ENCODE measurements at places on chromosomes 11 and 22.

- ATAC-seq, result no peak
Measured at GRCh38 chr11:3201677-3202181, 16.9 kb downstream of the MRGPRG start.

GRCh38 chr11:102802341-102802740 is 4.4 kb upstream of the MMP1 start:
- no peak for ATAC-seq

GRCh38 chr11:29256580-29256979 is 760.2 kb downstream of the KCNA4 start:
- no peak for ATAC-seq

DNA sequence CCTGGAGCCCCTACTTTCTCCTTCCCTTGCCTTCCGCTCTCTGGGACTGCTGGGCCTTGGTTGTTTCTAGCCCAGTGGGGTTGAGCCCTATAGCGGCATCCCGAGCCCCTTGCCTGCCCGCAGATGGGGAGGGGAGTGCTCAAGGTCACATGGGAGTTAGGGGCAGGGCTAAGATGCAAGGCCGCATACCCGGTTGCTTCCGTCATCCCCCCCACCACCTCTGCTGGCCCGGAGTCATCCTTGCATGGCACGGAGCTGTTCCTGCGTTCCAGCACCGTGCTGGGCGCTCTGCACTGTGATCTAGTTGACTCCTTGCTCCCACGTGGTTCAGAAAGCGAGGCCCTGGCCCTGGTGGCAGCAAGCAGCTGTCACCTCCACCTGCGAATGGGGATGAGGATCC is 18.0 kb downstream of the FLRT1 start:
- ATAC-seq, result no peak

DNA sequence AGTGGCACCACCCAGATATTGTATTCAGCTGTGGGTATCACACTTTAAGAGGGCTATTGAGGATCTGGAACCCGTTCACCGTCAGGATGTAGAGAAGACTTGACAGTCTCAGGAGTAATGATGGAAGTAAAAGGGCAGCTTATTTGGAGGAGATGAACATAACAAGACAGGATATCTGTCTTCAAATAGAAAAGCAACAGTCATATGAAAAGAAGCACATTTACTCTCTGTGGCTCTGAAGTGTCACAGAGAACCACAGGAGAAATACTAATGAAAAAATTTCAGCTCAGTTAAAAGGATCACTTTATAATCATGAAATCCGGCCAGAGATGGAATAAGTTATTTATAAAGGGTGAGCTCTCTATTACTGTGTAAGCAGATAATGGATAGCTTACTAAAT is 200.8 kb downstream of the FAM76B start:
- no peak for ATAC-seq

DNA sequence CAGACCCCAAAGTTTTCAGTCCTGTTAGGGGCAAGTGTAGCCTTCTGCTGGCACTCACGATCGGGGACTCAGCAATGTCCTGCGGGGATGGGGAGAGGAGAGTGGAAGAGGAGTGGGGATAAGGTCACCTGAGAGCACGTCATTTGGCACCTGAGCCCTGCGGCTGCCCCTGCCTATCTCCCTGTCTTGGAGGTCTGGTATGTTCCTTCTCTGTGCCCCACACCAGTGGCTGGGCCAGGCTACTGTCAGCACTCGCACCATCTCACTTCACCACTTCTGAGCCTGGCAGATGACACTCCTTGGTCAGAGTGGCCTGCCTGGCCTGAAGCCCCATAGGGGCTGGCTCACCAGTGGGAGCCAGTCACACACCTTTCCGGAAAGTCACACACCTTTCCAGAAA is 20.1 kb upstream of the CHADL start:
- ATAC-seq, result no peak

DNA sequence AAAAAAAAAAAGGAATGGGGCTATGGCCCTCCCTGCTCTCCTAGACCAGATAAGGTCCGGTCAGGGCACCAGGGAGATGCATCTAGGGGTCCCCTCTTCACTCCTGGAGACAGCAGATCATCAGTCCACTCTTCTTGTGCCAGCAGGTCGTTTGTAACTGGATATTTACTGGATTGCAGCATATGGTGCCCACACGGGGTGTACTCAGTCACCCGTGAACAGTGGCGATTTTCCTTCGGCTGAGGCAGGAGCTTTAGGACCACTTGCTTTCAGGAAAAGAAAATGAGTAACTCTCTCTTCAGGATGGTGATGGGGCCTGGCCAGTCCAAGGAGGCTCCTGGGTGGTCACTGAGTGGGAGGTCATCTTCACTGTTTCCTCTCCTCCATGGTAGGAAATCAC is 38.3 kb upstream of the RAB1B start:
- ATAC-seq, result no peak

GRCh38 chr11:24422376-24422775 is 74.5 kb upstream of the LUZP2 start:
- no peak for ATAC-seq

DNA sequence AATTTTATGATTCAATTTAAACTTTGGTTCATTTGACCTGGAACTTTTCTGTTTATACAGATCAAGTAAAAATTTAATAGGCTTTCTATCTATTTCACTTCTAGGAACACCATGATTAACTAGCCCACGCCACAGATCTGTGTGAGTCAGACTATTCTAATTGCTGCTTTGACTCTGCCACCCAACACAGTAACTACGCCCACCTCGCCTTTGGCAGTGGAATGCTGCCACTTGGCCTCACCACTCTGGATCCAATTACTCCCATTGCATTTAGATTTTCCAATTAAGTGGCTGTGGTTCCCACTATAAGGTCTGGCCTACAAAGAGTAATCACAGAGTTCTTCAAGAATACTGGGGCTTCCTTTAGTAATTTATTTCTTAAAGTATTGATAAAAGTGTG is 46.6 kb upstream of the LIN7C start:
- ATAC-seq, result no peak

- no peak for ATAC-seq
Measured at GRCh38 chr11:23179609-23180008, 319.3 kb upstream of the CCDC179 start.

DNA sequence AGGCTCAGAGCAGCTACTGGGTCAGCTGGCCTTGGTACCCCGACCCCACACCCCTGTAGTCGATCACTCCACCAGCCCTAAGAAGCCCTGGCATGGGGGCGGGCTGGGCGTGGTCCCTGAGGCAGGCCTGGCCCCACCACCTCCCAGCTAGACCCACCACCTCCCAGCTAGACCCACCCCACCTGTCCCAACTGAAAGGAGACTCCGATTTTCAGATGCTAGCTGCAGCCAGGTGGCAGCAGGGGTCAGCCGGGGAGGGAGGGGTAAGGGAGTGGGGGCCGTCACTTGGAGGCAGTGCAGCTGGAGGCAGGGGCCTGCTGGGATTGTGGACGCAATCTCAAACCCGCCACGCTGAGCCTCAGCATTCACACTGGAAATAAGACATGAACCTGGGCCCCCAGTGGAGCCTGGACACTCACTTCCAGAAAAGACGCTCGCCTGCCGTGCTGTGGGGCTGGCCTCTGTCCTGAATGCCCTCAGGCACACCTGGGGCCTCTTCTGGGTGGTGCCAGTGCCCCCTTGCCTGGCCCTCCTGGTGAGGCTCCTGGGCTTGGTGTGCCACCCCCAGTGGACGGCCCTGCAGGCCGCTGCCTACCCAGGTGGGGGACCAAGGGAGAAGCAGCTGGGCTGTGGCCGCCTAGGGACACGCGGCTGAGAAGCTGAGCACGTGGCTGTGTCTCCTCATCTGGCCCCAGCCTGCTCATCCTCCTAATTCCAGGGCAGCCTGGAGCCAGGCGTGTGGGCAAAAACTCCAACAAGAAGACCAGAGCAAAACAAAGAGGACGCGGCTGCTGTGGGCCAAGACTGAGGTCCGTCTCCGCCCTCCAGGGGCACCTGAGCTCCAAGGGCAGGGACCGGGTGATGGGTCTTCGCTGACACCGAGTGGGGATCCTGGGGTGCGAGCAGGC is 26.7 kb downstream of the OSBPL5 start:
- no peak for ATAC-seq

- ATAC-seq, result no peak
Measured at GRCh38 chr11:2180789-2181370, 9.3 kb upstream of the TH start.

DNA sequence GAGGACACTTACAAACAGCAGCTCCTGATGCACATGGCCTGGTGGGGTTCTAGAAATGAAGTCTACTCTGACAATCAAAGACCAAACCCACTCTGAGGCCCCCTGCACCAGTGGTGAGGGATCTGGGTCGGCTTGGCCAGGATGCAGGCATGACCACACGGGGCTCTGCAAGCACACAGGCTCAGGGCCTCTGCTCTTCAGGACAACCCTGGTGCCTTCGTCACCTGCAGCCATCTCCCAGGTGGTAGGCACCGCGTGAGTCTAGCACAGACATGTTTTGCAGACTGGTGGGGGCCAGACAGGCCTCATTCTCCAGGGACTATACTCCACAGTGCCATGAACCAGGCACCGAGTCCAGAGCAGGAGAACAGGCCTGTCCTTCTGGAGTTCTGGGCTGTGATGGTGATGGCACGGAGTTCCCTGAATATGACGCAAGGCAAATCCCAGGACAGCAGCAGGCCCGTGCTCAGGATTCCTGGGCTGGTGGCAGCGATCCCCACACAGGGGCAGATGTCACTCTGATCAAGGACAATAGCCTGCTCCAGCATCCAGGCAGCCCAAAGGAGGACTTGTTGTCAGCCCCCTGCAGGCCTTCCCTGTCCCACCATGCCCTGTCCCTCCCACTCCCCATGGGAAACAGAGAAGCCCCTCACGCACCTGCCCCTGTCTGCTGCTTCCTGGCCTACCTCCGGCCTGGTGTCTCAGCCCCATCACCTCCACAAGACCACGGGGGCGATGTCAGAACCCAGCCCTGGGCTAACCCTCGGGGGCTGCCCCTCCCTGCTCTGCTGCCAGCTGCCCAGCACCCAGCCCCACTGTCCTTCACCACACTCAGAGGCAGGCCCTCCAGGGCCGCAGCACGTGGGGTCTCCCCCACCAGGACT is 36.1 kb downstream of the GNB1L start:
- ATAC-seq, result no peak

DNA sequence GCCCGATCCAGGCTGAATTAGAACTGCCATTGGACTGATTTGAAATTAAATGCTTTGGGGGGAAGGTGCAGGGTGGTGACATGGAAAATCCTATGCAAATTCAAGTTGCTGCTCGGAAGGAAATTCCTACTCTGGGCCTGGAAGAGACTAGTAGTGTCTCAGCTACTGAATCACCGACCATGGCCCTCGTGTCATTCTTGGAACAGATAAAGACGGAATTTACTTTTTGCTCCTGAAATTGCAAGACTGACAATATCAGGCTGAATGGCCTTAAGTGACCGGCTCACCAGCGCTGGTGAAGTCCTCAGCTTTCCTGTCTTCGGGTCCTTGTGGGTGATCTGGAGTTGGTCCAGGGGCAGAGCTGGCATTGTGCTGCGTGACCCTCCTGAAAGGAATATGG is 6.1 kb downstream of the ASCC2 start:
- no peak for ATAC-seq

- no peak for ATAC-seq
Measured at GRCh38 chr22:39617342-39617741, 46.8 kb downstream of the CACNA1I start.

GRCh38 chr11:107222916-107223460 is 204.7 kb upstream of the GUCY1A2 start:
- no peak for ATAC-seq

- no peak for ATAC-seq
Measured at GRCh38 chr11:26971961-26972360, 22.0 kb upstream of the FIBIN start.

- no peak for ATAC-seq
Measured at GRCh38 chr11:67310246-67311050, 7.1 kb downstream of the SSH3 start.

- ATAC-seq, result peak; percentile 10
Measured at GRCh38 chr11:61828629-61829407, 718 bp downstream of the FADS2 start.

DNA sequence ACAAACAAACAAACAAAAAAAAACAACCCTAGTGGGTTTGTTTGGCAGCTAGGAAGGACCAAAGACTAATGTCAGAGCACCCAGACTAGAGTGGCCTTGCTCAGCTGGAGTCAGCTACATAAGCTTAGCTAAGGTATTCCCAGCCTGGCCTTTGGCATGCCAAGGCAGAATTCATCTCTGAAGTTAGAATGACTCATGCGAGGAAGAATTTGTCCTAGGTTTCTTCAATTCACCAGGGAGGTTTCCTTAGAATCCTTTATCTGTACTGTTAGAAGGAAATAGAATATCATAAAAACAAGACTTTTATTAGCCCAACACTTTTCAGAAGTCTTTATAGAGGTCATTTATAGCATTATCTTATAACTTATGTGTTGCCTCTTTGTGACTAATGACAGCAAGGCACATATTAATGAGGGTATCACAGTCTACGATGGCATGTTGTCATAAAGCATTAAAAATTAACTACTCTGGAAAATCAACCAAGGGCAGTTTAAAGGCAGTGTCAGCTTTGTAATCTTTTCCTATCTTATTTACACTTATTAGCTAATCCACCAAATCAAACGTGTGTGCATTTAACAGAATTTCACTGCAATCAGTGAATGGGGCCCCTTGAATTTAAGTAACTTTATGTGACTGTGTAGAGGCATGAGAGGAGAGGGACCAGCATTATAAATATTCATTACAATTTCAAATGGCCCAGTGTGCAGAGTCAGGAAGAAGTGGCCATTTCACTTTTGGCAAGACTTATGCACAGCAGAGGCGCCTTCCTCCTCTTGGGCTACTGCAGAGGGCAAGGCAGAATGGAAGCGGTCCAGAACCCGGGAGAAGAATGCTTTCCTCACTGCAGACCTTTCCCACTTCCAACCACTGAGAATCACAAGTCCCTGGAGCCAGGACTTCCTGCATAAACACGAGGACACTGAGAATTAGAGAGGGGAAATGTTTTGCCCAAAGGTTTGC is 36.3 kb downstream of the SLC5A1 start:
- ATAC-seq, result no peak

- peak; percentile 56 for ATAC-seq
Measured at GRCh38 chr11:5705688-5706087, 16.1 kb downstream of the TRIM22 start.

DNA sequence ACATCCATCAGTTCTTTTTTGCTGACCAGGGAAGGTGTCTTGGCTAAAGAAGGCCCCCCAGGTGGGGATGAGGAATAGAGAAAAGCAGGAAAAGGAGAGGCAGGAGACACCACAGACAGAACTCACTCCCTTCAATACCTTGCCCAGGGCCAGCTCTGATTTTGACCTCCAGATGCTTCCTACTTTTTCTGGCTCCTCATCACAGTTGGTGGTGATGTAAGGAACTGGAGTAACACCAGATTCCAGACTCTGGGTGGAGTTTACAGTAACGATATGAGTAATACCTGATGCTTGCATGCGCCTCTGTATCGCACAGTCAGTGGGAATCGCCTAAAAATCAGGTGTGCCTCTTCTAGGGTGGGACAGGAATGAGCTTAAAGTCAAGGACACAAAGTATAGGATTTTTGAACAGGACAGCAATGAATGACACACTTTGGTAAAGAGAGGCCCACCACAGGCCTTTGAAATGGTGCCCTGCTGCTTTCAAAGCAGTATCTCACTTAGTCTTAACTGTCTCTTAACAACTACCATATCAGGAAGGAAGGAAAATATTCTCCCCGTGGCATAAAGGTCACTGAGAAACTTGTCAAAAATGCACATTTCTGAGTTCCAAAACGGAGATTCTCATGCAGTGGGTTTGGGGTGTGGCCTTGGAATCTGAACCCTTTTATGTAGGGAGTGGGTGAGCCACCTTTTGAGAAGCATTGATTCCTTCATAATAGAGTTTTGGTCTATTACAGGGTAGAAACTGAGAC is 140.8 kb downstream of the SNX19 start:
- no peak for ATAC-seq
